ENCODE measurements at places on chromosomes 7 and 10. TPM values are rescaled to one million over a fixed set of nuclear protein-coding genes. Genes with fewer than 3 reads are reported as not detected.

CYP51A1 gene
- total RNA-seq: 41.4 TPM

GNG11 gene
- 4.8 TPM for total RNA-seq

CNNM1 gene
- 1.1 TPM for total RNA-seq

GBX1 gene
- not detected for total RNA-seq

UNC5B gene
- 2.8 TPM for total RNA-seq

Data from pancreas (tissue), 10 donors.